ENCODE measurements at places on chromosomes 11 and 22.

DNA sequence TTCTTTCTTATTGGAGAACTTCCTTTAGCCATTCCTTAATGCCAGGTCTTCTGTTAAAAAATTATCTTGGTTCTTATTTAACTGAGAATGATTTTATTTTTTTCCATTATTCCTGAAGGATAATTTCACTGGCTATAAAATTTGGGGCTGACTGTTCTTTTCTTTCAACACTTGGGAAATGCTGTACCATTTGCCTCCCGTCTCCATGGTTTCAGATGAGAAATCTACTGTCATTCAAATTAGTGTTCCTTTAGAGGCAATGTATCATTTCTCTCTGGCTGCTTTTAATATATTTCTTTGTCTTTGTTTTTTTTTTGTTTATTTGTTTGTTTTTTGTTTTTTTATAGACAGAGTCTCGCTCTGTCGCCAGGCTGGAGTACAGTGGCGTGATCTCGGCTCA is 51.8 kb upstream of the SMTN start:
- DNase-seq = no peak

DNA sequence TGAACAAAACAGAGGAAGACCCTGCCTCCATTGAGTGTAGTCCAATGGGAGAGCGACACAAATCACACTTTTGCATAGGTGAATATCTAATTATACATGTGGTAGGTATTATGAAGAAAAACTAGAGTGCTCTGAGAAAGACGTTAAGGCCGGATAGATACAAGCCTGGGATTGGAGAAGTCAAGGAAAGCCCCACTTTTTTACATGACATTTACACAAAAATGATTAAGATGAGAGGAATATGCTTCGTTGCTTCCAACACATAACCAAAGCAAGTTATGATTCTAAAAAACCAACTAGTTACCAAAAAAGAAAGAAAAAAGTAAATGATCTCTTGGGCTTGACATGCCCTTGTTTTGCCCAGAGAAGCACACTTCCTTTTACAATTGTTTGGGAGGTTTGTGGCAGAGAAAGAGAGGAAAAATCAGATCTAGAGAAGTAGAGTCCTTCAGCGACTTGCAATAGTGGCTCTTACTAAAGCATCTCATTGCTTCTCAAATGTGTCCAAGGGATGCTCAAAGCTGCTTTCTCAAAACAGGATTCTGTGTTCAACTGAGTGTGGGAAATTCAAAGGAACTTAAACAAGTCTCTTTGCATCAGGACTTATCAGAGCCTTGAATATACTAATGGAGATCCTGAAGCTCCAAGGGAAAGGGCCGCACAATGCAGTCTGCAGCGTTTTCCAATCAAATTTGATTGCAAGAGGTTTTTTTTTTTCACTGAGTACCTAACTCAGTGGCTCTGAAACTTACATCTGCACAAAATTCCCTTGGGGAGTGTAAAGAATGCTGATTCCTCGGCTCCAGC is 38.8 kb downstream of the FLI1 start:
- DNase-seq = no peak

- no peak for DNase-seq
These were observed 25.8 kb downstream of the KCNC1 start for GRCh38 chr11:17760102-17761029.

DNA sequence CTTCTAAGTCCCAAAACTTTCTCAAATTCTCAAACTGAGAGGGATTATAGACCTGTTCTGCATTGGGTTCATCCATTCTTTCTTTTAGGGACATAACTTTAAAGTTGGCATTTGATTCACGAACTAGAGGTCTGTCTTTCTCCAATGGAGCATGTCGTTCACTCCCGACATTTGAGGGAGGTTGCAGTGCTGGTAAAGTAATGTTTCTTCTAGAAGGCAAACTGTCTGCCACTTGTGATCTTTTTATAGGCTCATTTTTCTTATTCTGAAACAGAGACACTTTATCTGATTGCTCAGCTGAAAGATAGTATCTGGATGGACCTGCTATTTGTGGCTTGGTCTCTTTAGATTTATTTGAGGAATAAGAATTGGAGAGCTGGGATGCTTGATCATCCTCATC is 40.4 kb upstream of the CCDC89 start:
- DNase-seq = no peak

DNA sequence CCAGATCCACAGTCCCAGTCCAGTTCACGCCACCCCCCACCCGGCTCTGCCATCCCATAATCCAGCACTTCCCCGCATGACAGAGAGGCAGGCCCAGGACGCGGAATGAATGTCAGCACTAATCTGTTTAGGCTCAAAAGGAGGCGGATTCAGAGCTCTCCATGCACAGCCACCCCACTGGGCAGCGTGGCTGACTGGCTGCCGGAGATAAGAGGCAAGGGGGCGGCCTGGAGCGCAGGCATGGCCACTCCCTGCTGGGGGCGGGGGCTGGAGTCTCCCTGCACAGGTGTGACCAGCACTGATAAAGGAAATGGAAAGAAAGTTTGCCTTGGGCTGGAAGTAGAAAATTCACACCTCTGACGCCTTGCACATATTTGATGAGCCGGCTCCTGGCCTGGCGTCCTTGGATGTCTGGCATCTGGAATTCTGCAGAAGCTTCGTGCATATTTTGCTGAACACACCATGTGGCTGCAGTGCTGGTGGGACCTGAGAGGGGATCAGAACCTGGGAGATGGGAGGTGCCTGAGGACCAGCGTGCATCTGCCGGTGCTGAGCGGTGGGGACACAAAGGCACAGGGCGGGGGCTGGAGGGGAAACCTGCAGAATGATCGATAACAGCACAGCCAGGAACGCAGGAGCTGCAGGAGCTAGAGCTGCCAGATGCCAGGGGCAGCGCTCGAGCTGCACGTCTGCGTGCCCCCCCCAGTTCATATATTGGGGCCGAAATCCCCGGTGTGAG is 344.4 kb downstream of the CTTN start:
- DNase-seq = no peak

DNA sequence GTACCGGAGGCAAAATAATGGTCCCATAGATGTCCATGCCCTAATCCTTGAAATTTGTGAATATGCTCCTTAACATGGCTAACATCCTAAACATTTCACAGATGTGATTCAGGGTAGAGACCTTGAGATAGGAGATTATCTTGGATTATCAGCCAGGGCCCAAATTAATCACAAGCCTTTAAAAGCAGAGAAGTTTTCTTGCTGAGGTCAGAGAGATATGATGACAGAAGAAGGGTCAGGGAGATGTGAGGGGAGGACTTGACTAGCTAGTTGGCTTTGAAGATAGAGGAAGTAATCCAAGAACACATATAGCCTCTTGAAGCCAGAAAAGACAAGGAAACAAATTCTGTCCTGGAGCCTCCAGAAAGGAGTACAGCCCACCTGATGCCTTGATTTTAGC is 19.1 kb upstream of the FDX1 start:
- DNase-seq = no peak

All from stimulated activated CD8-positive, alpha-beta memory T cell treated with anti-CD3 and anti-CD28 coated beads, Interleukin-7, amount 100 ng/mL, for 48 hours (primary cell).